ENCODE measurements at places on chromosomes 12 and 14.

DNA sequence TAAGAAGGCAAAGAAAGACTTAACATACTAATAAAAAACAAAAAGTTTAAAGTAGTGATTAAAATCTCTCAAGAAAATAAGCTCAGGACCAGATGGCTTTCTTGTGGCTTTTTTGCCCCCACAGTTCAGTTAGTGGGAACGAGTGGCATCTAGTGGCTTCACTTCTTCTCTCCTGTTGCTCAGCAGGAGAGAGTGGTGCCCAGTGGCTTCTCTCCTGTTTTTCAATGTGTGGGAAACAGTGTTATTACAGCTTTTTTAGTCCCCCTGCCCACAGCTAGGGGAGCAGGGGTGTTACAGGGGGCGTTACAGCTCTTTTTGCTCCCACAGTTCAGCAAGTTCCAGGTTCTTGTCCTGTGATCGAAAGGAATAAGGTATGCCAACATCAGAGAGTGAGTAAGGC lies 135.2 kb downstream of the RERGL start:
- DNase-seq: no peak

DNA sequence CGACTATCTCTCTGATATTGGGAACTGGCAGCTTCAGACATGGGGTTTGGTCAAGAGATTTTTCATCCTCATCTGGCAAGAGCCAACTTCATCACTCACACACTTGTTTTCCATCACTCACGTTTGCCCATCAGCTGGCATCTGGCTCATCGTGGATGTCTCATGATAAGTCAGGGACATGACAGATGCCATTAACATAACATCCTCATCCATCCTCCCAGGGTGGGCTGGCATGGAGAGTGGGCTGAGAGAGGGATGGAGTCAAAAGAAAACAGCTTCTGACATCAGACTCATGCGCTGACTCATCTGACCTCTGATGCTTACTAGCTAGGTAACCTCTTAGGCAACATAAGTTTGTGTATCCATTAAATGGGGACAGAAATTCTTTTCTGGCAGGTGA lies 1.8 kb upstream of the VSX2 start:
- no peak for DNase-seq

- no peak for DNase-seq
Observed at GRCh38 chr14:34220921-34221320, 241.1 kb downstream of the SPTSSA start.

GRCh38 chr14:25150934-25151790 lies 101.2 kb upstream of the STXBP6 start:
- no peak for DNase-seq

DNA sequence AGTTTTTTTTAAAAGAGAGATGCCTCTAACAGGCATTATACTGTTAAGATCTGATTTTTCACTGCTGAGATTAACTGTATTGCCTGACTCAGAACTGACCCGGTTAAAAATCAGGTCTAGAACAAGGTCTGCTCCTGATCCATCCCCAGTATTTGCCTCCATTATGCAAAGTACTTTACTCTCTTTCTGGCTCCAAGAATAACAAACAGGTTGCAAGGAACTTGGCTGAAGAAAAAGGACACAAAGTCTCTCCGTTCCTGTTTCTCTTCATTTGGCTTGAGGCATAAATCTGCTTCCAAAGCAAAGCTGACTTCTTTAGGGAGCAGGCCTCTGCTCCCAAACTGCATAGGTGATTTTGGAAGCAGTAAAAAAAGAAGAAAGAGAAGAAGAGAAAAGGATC lies 199.3 kb upstream of the PDZRN4 start:
- DNase-seq: no peak

DNA sequence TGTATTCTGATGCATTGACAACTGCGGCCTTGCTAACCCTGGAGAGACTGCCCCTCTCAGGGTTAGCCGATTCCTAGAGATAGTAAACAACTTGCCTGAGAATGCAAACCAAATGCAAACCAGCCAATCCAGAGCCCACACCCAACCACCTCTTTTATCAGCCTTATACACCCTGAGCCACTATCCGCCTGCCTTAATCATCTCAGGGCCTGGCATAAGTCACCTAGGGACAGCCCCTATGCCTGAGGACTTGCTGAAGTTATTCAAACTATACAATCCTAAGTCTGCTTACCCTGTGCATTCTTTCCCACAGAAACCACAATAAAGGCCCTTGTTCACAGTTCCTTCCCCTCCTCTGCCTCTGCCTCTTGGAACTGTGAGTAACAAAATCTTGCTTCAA lies 177.2 kb downstream of the KCNA5 start:
- DNase-seq: no peak

- DNase-seq: no peak
Observed at GRCh38 chr14:66944872-66945271, 244.4 kb upstream of the GARIN2 start.
